H1 (cell line): ENCODE measurements at places on chromosomes 3 and 15. TPM values are rescaled to one million over a fixed set of nuclear protein-coding genes. Genes with fewer than 3 reads are reported as not detected.

The EPHA6 gene
- 2.8 and 3.2 TPM in 2 replicates for total RNA-seq

DNA sequence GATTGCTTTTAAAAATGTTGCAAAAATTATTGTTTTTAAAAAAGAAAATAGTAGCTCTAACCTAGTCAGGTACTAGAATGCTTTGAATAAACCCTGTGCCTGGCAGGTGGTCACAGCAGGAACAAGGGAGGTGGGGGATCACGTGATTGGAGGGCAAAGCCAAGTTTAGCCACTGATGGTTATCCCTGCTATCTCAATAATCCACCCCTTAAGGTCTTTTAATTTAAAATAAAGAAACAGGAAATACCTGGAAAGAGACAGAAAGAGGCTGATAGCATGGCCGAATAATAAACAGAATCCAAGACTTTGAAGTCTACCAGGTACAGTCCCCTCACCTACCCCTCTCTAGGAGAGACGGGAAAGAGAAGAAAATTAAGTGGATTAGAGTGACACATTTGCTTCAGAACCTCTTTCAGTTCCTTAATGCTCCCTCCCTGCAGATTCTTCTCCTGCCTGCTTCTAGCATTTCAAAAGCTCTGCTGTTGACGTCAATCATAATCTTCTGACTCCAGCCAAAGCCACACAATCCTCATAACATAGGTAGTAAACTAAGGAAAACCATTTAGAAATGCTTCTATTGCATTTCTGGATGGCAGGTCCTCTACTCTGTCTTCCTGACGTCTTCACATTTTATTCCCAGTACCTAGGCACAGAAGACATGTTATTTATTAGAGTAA, 303.4 kb upstream of the MME start:
- DNase-seq = no peak

The IQCF5 gene
- not detected in 2 replicates for total RNA-seq

The SPINT1 gene
- total RNA-seq = 117 TPM in 2 replicates

The KNL1 gene
- 22.3 and 22.5 TPM in 2 replicates for total RNA-seq

The UROC1 gene
- not detected in 2 replicates for total RNA-seq

The GRK7 gene
- not detected in 2 replicates for total RNA-seq

The SIDT1 gene
- not detected in 2 replicates for total RNA-seq

GRCh38 chr15:63135804-63136203, 14.1 kb downstream of the LACTB start:
- no peak for DNase-seq

The NT5DC2 gene
- total RNA-seq = 331 and 367 TPM in 2 replicates

The RBPMS2 gene
- total RNA-seq = 238 and 243 TPM in 2 replicates

DNA sequence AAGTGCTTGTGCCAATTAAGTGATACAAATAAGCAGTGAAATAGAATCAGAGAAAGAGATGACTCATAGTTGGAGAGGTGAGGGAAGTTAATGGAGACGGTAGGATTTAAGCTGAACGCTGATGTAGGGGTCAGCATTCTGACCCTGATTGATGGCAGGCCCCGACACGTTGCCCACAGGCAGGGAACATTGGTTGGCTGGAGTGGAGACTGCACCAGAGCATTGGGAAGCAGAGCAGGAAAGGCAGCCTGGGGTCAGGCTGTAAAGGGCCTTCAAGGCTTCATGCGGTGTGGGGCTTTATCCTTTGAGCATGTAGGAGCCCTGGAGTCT, 68.6 kb downstream of the DCUN1D1 start:
- DNase-seq = no peak

DNA sequence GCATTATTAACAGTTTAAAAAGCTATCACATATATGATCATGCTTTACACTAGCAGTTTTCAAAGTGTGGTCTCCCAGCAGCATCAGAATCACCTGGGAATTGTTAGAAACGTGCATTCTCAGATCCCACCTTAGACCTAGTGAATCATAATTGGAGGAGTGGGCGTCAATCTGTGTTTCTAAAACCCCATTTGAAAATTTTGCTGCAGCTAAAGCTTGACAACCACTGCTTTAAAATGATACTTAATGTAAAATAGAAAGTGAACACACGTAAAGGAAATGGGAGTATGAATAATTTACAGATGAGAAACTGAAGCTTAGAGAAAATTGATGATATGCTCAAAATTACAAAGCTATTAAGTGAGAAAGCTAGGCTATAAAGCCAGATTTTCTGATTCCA, 62.3 kb downstream of the SLC9C1 start:
- DNase-seq = no peak

GRCh38 chr3:76177610-76178009, 392.3 kb upstream of the ZNF717 start:
- DNase-seq = no peak

GRCh38 chr15:22839046-22839695, 705 bp downstream of the NIPA2 start:
- no peak for DNase-seq
